ENCODE measurements at places on chromosomes 4 and X. TPM values are rescaled to one million over a fixed set of nuclear protein-coding genes. Genes with fewer than 3 reads are reported as not detected.

The CCNB3 gene
- total RNA-seq: 0.71 TPM

The L1CAM gene
- total RNA-seq: 1.6 TPM

The RAB9B gene
- total RNA-seq: 0.59 TPM

The VCX2 gene
- not detected for total RNA-seq

The YIPF6 gene
- total RNA-seq: 45.0 TPM

The BRS3 gene
- total RNA-seq: not detected

The RTL9 gene
- not detected for total RNA-seq

The EREG gene
- 1.1 TPM for total RNA-seq

The TEX13C gene
- not detected for total RNA-seq

The CPZ gene
- 6.0 TPM for total RNA-seq

The AWAT2 gene
- 1.0 TPM for total RNA-seq

The CCSER1 gene
- total RNA-seq: 8.4 TPM

GRCh38 chrX:101028562-101028961, 23.3 kb downstream of the TRMT2B start:
- H3K4me3 ChIP-seq: no peak overlapping the region
- no peak overlapping the region for H3K27ac ChIP-seq
- peaks cover 33% of the 10 kb centered on the region for H3K36me3 ChIP-seq
- no peaks in the 10 kb centered on the region for H3K4me1 ChIP-seq
- no peak for DNase-seq

DNA sequence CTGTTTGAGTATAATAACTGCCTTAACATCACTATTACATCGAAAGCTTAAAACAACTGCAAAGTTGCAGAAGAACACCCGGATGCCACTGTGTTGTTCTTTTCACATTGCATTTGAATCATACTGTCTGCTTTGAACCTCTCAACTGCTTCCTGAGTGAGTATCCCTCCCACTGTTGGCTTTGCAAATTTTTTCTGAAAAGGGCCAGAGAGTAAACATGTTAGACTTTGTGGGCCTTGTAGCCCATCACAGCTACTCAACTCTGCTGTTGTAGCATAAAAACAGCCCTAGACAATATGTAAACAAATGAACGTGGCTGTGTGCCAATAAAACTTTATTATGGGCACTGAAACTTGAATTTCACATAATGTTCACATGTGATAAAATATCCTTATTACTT, 76.1 kb downstream of the NSG1 start:
- DNase-seq: no peak
- no peaks in the 10 kb centered on the region for H3K27me3 ChIP-seq
- no peak overlapping the region for H3K27ac ChIP-seq
- no peak overlapping the region for H3K4me3 ChIP-seq
- no peaks in the 10 kb centered on the region for H3K4me1 ChIP-seq
- H3K36me3 ChIP-seq: peaks cover 57% of the 10 kb centered on the region

DNA sequence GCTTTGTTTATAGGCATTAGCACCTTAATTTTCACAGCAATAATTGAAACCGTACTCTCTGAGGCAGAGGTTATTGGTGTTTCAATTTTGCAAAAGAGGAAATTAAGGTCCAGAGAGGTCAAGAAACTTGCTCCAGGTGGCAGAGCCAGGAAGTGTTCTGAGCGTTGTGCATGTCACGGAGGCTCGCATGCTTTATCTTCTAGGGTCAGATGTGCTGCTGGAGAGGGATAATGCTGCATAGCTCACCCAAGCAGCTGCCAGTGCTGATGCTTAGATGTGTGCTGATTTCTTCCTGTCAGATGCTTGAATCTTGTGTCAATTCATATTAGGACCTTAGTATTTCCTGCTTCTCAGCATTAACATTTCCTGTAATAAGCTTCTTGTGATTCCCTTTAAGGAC, 13.0 kb upstream of the FGF5 start:
- H3K4me1 ChIP-seq: no peaks in the 10 kb centered on the region
- H3K36me3 ChIP-seq: no peaks in the 10 kb centered on the region
- no peak overlapping the region for H3K27ac ChIP-seq
- no peak for DNase-seq
- no peaks in the 10 kb centered on the region for H3K27me3 ChIP-seq

DNA sequence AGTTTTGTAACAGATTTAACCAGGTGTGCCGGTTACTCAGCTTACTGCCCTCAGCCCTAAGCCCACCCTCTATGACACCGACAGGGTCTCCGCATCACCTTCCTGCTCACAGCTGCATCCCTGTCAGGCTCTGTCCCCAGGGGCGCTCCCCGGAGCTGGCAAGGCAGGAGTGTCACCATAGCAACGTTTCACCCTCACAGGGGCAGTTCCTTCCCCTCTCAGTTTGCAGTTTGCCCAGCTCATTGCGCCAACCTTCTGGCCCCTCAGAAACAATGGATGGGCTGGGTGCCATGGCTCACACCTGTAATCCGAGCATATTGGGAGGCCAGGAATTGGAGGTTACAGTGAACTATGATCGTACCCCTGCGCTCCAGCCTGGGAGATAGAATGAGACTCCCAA, 42.6 kb downstream of the RGS12 start:
- no peaks in the 10 kb centered on the region for H3K27me3 ChIP-seq
- peaks cover 24% of the 10 kb centered on the region for H3K4me1 ChIP-seq
- H3K36me3 ChIP-seq: no peaks in the 10 kb centered on the region
- no peak overlapping the region for H3K27ac ChIP-seq
- H3K4me3 ChIP-seq: no peak overlapping the region
- no peak for DNase-seq

DNA sequence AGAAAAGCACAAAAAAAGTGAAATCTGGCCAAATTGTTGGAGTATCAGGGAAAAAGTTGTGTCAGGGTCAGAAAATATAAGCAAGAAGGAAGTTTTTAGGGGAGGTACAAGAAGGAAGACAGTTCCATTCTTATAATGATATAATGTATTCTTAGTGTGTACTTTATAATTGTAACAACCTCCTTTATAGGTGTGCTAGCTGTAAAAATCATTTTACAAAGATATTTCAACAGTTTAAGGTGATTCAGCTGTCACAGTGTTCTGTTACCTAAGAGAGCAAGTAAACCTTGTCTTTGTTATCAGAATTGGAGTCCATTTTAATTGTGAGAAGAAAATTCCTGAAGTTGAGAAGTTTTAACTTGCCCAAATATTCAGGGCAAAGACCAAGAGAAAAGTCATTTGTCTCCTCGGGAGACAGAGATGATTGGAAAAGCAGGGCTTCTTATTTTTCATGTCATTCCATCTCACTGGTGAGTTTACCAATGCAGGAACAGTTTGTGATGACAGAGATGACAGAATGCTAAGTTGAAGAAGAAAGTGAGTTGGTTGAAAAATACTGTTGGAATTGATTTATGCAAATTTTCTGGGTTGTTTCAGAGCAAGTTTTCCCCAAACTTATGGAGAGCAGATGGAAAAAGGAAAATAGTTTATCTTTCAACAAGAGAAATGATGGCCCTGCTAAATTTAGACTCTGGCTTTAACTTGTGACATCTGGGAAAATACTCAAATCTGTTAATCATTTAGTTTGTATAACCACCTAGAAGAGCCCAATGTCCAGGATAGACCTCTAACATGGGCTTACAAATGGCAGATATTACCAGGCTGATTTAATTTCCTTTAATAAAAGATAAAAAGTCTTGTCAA, 14.8 kb downstream of the INTS6L start:
- H3K4me3 ChIP-seq: no peak overlapping the region
- H3K27ac ChIP-seq: no peak overlapping the region
- no peaks in the 10 kb centered on the region for H3K36me3 ChIP-seq
- H3K4me1 ChIP-seq: no peaks in the 10 kb centered on the region

GRCh38 chr4:99002279-99002678, 6.8 kb downstream of the METAP1 start:
- no peaks in the 10 kb centered on the region for H3K36me3 ChIP-seq
- H3K27ac ChIP-seq: no peak overlapping the region
- no peak overlapping the region for H3K4me3 ChIP-seq
- no peaks in the 10 kb centered on the region for H3K27me3 ChIP-seq
- DNase-seq: no peak

DNA sequence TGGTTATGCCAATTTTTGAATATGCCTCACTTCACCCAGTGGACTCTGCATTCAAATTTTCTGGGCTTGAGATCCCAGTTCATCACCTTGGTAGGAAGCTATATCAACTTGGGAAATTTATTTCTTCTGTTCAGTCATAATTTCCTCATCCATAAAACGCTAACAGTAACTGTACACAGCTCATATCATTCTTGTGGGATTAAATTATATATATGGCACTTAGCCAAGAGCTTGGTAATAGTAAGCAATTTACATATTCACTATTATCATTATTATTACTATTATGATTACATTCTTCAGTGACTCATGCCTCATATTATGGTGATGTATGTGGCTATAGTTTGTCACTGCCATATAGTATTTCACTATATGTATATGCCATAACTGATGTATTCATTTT, 177.6 kb downstream of the CPE start:
- no peaks in the 10 kb centered on the region for H3K36me3 ChIP-seq
- no peaks in the 10 kb centered on the region for H3K4me1 ChIP-seq
- no peak for DNase-seq
- no peak overlapping the region for H3K4me3 ChIP-seq
- no peaks in the 10 kb centered on the region for H3K27me3 ChIP-seq

GRCh38 chrX:115913575-115913974, 257.0 kb upstream of the AGTR2 start:
- no peaks in the 10 kb centered on the region for H3K27me3 ChIP-seq
- no peak overlapping the region for H3K4me3 ChIP-seq
- DNase-seq: no peak
- no peaks in the 10 kb centered on the region for H3K4me1 ChIP-seq
- no peaks in the 10 kb centered on the region for H3K36me3 ChIP-seq
- no peak overlapping the region for H3K27ac ChIP-seq

DNA sequence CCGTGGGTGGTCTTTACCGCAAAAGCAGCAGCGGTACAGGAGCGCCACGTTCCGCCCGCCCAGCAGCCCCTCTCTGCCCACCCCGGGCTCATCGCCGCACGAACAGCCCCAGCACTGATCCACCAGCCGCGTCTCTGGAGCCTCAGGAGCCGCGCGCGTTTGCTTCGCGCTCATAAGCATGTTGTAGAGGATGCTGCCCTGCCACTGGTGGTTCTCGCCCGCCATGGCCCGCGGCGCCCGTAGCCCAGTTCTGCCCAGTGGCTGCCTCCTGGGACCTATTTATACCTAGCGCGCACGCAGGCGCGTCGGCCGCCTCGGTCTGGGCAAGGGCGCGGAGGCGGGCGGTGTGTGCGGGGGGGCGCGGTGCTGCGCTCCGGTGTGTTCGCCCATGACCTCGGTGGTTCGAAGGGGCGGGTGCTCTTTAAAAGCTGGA, at the start of gene NR0B1:
Gene NR0B1, minus strand, starts transcription at position 252 of the 433 bp plus-strand sequence. Its CDS starts 27 bp downstream, at position 225.
- peaks cover 18% of the 10 kb centered on the region for H3K27me3 ChIP-seq
- no peak for DNase-seq
- H3K36me3 ChIP-seq: no peaks in the 10 kb centered on the region
- H3K27ac ChIP-seq: no peak within 1 kb of the TSS

- H3K4me1 ChIP-seq: no peaks in the 10 kb centered on the region
- H3K27ac ChIP-seq: no peak overlapping the region
- H3K36me3 ChIP-seq: no peaks in the 10 kb centered on the region
- no peak for DNase-seq
- H3K4me3 ChIP-seq: no peak overlapping the region
- H3K27me3 ChIP-seq: no peaks in the 10 kb centered on the region
These were observed 25.1 kb upstream of the UGT2B11 start for GRCh38 chr4:69239557-69240168.

DNA sequence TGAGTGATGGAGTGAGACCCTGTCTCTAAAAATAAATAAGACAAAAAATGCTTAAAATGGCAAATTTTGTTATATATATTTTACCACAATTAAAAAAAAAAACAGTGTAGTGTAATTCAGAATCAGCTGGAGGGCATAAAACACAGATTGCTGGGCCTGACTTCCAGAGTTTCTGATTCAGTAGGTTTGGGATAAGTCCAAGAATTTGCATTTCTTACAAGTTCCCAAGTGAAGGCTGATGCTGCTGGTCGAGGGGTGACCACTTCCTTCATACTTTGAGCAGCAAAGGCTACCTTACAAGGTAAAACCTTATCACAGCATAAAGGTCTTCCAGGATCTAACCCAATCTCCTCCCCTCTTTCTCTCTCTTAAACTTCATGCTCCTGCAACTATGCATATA, 40.7 kb downstream of the KLHL8 start:
- no peaks in the 10 kb centered on the region for H3K27me3 ChIP-seq
- no peak overlapping the region for H3K27ac ChIP-seq
- H3K4me3 ChIP-seq: no peak overlapping the region
- H3K4me1 ChIP-seq: no peaks in the 10 kb centered on the region

DNA sequence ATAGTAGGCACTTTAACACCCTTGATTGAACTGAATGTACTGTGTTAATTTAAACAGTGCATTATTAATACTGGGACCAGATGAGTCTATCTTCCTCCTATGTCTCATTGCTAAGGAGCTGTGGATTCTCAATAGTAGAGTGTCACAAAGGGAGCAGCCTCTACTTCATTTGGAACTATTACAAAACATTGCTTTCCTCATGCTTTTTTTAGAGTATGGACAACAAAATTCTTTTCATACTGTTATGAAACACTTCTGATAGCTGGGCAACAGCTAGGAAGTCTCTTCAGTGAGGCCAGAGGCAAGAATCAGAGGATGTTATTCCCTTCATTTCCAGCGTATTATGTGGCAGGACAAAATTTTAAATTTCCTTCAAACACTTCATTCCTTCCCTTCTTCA, 160.8 kb downstream of the FBXO8 start:
- H3K36me3 ChIP-seq: no peaks in the 10 kb centered on the region
- DNase-seq: no peak
- H3K4me1 ChIP-seq: no peaks in the 10 kb centered on the region
- H3K27me3 ChIP-seq: no peaks in the 10 kb centered on the region
- H3K27ac ChIP-seq: no peak overlapping the region

DNA sequence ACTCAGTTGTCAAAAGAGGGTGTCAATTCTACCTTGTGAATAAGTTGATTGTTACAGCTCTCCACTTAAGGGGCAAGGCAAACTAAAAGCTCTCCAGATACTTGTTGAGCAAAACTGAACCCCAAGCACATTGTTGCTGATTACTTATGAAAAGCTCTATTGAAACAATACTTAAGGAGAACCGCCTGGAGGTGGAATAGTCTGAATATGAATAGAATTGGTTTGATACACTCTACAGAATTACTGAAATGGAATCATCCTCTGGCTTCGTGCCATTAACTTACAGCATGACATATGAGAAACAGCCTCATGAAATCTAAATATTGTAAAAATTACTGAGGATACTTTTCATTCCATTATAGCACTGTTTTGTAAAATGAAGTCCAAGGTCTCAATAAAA, 127.0 kb upstream of the SH3RF1 start:
- H3K4me3 ChIP-seq: no peak overlapping the region
- H3K27me3 ChIP-seq: no peaks in the 10 kb centered on the region
- H3K36me3 ChIP-seq: no peaks in the 10 kb centered on the region
- no peak for DNase-seq
- H3K27ac ChIP-seq: no peak overlapping the region

DNA sequence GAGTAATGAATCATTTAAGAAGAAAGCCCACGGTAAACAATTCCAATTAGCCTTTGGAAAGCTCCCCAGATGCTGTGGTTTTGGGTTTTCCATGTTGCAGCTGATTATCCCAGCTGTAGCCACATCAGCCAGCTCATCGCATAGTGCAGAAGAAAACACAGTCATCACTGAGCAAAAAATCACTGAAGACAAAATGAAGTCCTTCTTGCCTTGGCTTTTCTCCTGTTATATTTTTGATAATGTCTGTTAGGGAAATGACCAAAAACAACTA, 193.0 kb upstream of the C1QTNF7 start:
- no peaks in the 10 kb centered on the region for H3K27me3 ChIP-seq
- H3K4me3 ChIP-seq: no peak overlapping the region
- no peaks in the 10 kb centered on the region for H3K36me3 ChIP-seq
- no peak overlapping the region for H3K27ac ChIP-seq
- no peak for DNase-seq

Measured in lower lobe of right lung (tissue), 2 donors.